Amniotic stem cell (primary cell): ENCODE measurements at places on chromosomes 2 and 18.
A peak's percentile ranks its signal among the peaks of the same experiment; 100 is the strongest.

GRCh38 chr18:77087393-77088141 lies 45.0 kb downstream of the MBP start:
- no peak for DNase-seq

- DNase-seq, result no peak
Observed at GRCh38 chr2:241849616-241850543, 8.8 kb downstream of the PDCD1 start.

- DNase-seq, result no peak
Observed at GRCh38 chr2:139946690-139947089, 1166.5 kb upstream of the NXPH2 start.

GRCh38 chr2:145344076-145344724 lies 824.3 kb upstream of the ZEB2 start:
- DNase-seq, result no peak

DNA sequence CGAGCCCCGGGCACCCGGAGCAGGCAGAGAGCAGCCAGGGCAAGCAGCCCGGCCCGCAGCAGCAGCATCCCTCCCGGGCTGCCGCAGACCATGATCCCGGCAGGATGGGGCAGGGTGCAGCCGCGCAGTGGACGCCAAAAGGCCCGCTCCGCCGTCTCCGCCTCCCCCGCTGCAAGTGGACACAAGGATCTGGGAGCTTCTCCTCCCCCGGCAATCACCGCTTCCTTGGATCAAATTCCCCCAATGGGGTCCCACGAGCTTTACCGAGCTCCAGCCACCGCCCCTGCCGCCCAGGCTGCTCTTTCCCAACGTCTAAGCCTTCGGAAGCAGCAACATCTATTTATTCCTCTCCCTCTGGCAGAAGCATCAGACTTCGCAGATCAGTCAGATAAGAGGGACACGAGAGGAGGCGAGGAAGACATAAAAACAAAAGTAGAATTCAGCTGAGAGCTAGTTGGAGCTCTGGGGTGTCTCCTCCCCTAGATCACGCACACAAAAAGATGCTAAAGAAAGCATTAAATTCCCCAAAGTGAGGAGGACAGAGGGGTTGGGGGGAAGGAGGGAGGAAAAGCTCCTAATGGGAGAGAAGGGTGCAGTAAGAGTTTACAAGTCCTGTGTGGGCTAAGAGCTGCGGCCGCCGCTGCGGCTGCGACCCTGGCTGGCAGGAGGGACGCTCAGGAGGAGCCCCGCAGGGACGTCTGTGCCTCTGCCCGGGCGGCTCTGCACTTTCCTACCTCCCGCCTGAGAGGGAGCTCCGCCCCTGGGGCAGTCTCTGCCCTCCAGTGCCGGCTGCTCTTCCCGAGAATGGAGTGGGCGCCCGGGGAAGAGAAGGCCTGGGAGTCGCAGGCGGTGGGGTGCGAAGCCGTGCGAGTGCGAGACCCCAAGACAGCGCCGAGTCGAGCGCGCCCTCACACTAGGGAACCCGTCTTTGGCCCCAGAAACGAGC lies at the start of gene FRZB:
TSS of gene FRZB (minus strand) at position 177 of the 946 bp plus-strand sequence. CDS start at position 92, 85 bp downstream.
- peak; percentile 58 for DNase-seq

DNA sequence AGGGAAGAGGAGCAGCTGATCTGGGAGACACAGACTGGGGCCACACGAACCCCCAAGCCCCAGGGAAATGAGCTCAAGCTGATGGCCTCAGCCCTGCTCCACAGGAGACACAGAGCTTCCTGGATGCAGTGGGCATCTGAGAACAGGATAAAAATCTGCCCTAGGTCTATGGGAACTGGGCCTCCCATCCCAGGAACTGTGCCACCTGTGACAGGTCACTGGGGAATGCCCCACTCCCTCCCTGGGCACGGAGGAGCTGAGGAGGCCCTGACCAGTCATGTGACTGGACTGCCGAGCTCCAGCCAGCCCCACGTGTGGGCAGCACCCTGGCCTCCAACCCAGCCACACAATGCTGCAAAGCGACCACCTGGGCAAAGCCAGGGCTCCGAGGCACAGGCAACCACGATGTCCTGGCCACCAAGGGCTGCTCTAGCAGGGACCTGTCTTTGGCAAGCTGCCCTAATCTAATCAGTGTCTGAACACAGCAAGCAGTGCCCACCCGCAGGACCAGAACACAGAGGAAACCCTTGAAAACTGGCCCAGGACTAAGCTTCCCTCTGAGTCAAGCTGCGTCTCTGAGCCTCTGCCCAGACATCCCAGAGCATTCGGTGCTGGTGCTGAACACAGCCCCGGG lies 57.8 kb upstream of the ID2 start:
- DNase-seq, result no peak

DNA sequence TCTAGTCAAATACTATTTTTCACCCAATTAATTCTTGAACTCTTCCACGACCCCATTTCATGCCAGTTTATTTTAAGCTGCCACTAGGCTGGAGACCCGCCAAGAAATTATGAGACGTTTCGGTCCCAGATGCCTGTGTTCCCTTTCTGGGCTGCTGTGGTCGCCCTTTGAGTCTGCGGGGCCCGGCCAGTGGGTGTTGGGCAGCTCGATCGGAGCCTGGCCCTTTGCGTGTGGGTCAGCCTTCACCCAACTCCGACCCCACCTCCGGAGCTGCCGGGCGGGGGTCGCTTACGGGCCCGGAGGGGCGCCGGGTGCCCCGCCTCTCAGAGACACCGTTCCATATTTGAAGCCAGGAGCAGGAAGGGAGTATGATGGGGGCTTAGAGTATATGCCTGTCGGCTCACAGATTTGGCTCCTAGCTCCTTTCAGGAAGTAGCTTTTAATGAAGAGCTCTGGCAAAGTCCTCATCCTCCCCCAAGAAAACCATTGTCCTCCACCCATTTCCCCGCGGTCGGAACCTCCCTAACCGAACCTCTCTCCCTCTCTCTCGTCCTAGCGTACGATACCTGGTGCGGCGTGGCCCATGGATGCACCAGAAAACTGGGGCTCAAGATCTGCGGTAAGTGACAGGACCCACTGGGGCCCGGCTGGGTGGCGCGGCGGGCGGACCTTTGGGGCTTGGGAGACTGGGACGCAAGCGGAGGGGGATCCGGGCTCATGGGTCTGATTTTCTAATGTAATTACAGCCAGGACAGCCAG lies 5.0 kb downstream of the GAD1 start:
- DNase-seq, result no peak
